ENCODE measurements at places on chromosomes 1 and 21.

GRCh38 chr1:236275586-236275985, 6.2 kb downstream of the ERO1B start:
- no peak for DNase-seq

DNA sequence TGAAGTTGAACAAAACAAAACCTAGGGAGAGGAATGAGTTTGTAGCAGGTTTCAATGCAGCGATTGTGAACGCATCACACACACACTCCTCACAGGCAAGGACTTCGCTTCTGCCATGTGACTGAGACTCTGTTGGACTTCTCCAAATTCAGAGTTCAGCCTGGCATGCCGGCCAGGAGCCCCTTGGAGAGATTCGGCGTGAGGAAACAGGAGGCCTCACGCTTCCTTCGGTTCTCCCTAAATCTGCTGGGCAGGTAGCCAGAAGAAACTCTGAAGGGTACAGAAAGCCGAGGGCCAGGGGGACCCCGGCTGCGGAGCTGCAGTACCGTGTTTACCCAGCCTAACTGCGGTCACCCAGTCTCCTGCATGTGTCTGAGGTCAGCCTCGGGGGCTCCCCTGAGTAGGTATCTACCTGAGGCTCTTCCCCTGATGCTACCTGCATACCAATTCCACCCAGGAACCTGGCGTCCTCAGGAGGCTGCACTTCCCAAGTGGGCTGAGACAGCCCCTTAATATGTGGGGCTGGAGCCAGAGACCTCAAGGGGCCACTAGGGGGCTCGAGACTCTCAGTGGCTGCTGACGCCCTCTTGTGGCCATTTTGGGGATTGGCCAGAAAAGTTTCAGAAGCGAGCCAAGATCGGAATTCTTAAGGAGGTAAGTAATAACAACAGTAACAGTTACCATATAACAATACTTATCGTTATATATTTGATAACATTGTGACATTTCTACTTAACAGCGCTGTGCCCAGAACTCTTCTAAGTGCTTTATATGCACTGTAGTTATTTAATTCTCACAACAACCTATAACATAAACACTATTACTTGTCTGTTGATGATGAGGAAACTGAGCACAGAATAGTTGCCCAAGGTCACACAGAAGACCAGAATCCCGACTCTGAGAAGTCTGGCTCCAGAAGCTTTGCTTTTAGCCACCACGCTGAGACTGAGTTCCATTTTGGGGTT, 2.7 kb upstream of the ANXA9 start:
- DNase-seq = peak; percentile 82

- no peak for DNase-seq
These were observed 59.3 kb downstream of the CENPF start for GRCh38 chr1:214662223-214662785.

DNA sequence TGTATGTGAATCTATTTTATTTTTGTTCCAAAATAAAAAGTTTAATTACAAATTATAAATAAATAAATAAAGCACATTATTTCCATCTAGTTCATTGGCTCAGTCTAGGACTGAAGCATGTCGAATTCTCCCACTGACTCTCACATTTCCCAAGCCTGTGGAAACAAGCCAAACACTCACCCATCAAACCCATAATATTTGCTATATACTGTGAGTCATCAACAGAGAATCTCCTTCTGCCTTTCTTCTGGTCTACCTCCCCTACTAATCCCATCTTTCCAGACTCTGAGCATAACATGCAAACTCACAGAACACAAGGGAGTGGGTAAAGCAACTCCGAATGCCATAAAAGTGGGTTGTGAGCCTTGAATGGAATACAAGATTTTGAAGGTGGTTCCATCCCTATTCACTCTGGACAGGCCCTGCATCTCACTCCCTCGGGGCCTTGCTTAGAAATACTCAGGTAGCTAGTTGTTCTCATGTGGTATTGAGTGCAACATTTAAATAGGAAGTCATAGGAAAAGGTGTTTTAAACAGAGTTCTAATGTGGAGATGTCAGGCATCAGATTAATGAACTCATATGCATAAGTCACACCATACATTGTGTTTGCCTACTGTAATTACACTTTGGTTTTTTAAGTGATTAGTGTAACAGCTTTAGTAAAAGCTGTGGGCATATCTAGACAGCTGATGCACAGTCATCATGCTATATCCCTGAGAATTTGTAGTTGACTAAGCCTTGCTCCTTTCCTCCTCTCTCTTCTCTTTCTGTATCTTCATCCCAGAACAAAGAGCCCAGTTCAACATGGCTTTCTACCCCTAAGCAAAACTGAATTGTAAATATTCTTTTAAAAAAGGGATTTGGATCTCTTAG, 47.0 kb downstream of the F5 start:
- DNase-seq = no peak

DNA sequence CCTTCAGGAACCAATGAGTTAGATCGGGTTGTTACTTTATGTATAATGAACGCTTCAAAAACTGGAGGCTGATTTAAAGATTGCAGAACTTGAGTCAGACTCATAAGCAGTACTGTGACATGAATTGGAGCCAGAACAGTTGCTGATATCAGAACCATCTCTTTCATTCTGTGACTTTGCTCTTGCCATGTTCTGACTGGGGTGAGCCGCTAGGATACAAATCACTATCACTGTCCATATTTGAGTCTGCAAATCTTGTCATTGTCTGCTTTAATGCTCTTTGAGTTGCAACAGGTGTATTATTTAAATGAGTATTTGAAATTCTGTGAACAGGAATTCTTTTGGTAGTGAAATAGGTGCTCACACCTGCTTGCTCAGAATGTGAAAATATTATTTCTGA, 52.5 kb downstream of the LRIG2 start:
- no peak for DNase-seq

DNA sequence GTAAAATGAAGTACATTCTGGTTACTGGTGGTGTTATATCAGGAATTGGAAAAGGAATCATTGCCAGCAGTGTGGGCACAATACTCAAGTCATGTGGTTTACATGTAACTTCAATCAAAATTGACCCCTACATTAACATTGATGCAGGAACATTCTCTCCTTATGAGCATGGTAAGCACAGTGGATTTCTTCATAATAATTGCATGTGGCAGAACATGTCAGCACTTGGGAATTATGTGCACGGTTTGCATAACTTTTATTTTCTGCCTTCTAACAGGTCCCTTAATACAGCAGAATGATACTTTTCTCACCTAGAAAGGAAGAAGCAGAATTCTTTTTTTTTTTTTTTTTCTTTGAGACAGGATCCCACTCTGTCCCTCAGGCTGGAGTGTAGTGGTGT, 3.8 kb downstream of the CTPS1 start:
- DNase-seq = no peak

GRCh38 chr1:94708811-94709210, 111.3 kb upstream of the SLC44A3 start:
- no peak for DNase-seq

- no peak for DNase-seq
These were observed 32.7 kb upstream of the ZNF326 start for GRCh38 chr1:89962024-89962741.

GRCh38 chr1:15089258-15089992, 64.1 kb upstream of the TMEM51 start:
- DNase-seq = no peak

- peak; percentile 10 for DNase-seq
These were observed 550 bp upstream of the SYT11 start for GRCh38 chr1:155858800-155859233.

DNA sequence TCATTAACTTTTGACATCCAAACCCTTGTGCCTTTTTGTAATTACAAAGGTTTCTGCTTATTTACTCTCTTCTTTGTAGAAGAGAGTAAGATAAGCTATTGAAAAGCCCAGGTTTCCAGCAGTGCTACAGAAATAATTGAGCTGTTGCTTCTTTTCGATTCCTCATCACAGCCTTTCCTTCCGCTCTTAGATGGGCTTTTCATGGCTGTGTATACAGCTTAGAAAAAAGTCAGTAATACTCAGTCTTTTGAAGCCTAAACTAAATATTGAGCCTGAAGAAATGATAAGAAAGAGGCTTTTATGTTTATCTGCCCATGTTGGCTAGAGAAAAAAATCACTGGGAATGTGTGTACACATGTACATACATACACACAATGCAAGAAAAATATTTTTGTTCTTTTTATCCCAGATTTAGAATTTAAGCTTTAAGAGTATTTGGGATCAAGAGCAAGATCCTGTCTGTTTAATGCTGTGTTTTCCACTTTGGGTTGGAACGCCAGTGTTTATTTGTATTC, 172.4 kb downstream of the VPS13D start:
- no peak for DNase-seq

GRCh38 chr1:181059435-181059834, 25.7 kb downstream of the MR1 start:
- no peak for DNase-seq

DNA sequence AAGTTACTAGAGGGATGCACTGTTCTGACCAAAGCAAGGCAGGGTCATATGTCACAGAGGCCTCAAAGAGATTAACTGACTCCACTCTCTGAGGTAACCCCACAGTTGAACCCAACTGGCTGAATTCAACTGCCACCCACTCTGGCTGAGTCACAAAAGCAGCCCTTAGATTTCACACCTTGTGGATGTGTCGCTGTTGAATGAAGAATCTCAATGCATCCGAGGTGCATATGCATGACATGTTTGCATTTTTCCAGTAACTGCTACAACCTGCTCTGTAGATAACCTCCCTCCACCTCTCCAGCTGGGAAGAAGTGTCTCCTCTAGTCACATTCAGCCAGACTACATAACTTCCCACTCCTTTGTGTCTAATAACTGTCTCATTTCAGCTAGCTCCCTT, 27.9 kb upstream of the KIF21B start:
- no peak for DNase-seq

DNA sequence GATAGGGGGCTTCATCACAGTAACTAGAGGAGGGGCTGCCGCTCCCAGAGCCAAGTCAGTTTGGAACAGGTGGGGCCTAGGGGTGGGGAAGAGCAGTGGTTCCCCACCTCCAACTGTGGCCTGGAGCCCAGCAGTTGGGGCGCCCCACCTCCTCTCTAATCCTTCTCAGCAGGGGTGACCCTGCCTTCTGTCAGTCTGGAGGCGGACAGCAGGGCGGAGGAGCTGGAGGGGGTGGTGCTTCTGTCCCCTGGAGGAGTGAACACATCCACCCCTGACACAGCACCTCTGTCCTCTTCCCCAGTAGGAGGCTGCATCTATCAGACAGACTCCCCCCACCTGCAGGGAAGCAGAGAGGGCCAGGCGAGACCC, 73.8 kb downstream of the MRPL37 start:
- DNase-seq = no peak

DNA sequence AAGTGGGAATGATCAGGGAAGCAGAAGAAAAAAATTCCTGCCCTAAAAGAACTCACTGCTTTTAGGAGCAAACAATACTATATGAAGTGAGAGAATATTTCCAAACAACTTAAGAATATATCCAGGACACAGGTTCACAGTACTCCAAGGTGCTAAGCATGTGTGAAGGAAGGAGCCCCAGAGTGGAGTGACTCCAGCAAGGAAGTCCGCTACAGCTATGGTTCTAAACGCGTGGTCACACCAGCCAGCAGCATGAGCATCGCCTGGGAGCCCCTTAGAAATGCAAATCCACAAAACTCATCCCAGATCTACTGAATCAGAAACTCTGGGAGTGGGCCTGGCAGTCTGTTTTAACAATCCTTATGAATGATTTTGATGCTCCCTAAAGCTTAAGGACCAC, 36.1 kb downstream of the GADD45A start:
- DNase-seq = no peak

DNA sequence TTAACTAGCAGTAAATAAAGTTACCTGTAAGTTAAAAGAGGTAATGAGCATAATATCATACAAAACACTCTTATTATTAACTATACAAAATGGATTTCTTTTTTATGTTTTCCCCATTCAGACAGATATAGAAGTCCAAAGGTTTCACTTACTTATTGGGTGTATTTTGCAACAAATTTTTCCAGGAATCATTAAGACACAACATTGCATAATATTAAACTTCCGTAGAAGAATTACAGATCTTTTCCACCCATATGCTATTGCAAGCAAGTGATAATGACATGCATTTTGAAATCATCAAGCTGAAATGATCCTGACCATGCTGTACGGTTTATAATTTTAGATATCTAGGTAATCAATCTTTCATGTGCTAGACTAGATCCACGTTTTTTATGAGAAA, 957.0 kb downstream of the NCAM2 start:
- DNase-seq = no peak
